ENCODE measurements at places on chromosomes 3 and 15. TPM values are rescaled to one million over a fixed set of nuclear protein-coding genes. Genes with fewer than 3 reads are reported as not detected.

DNA sequence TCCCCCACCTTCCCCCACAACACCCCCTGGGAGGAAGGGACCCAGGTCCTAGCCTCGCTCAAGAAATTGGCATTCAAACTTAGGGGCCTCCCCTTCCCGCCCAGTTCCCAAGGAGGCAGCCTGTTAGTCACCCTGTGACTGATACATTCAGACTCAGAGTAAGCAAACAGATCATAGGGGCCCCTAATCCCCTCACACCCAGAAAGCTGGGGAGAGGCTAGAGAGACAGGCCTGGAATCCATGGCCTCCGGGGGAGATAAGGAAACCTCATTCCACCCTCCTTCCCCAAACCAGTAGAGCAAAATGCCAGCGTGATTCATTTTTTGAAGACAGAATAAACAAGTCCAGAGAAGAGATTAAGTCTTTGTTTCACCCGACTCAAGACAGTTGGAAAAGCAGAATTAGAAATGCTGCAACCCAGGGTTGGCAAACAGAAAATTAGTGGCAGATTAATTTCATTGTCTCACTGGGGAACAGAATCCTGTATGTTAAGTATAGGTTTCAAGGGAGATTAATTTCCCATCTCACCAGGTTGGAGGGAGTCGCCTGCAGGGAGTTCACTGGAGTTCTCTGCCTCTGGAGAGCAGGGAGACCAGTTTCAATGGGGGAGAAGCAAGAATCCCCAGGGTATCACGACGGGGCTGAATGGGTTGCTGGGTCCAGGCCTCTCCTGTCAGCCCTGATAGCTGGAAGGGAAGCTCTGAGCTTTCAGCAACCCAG, 268.3 kb downstream of the UACA start:
- H3K27ac ChIP-seq: no peak overlapping the region
- H3K4me3 ChIP-seq: no peak overlapping the region
- no peak for DNase-seq
- no peaks in the 10 kb centered on the region for H3K27me3 ChIP-seq

GRCh38 chr15:99085413-99086326, 19.2 kb upstream of the SYNM start:
- H3K27me3 ChIP-seq: no peaks in the 10 kb centered on the region
- no peaks in the 10 kb centered on the region for H3K36me3 ChIP-seq
- no peak overlapping the region for H3K27ac ChIP-seq
- no peak for DNase-seq
- H3K4me1 ChIP-seq: no peaks in the 10 kb centered on the region
- H3K4me3 ChIP-seq: no peak overlapping the region

GRCh38 chr15:37137221-37137620, 36.9 kb upstream of the MEIS2 start:
- no peaks in the 10 kb centered on the region for H3K4me1 ChIP-seq
- no peak overlapping the region for H3K4me3 ChIP-seq
- H3K27me3 ChIP-seq: peaks cover 6% of the 10 kb centered on the region
- no peaks in the 10 kb centered on the region for H3K36me3 ChIP-seq
- no peak overlapping the region for H3K27ac ChIP-seq

DNA sequence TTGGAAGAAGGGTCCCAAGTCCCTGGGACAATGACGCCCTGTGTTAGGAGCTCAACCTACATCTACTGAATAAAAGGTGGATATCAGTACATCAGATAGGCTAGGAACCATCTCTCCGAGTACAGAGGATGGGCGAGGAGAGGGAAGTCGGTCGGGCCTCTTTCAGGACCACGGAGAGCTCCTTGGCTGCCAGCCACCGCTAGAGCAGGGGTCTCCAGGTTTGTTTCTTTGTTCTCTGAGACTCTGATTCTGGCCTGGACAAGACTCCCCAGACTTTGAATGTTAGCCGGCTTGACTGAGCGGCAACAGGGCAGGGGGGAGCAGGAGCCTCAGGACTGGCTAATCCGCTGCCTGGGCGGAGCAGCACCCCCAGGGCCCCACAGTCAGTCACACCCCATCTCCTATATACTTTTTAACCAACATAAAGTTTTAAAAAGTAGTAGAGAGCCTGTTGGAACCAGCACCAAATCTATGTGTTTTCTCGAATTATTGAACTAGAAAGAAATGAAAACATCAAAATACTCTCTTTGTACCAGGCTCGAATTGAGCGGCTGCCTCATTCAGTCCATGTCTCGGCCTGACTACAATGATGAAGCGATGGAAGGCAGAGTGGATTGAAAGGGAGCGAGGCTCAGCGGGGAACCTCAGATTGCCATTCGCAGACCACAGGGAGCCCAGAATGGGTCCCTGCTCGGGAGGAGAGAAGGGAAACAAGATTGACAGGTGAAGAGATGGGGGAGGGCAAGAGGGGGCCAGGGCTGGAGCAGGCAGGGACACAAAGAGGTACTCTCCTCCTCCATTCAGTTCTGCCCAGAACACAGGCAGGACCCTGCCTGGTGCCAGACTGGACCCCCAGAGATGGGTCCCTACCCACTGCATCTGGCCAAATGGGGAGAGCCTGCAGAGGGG, 131.6 kb downstream of the TPRA1 start:
- DNase-seq: no peak
- H3K27ac ChIP-seq: no peak overlapping the region
- no peak overlapping the region for H3K4me3 ChIP-seq
- peaks cover 16% of the 10 kb centered on the region for H3K27me3 ChIP-seq

DNA sequence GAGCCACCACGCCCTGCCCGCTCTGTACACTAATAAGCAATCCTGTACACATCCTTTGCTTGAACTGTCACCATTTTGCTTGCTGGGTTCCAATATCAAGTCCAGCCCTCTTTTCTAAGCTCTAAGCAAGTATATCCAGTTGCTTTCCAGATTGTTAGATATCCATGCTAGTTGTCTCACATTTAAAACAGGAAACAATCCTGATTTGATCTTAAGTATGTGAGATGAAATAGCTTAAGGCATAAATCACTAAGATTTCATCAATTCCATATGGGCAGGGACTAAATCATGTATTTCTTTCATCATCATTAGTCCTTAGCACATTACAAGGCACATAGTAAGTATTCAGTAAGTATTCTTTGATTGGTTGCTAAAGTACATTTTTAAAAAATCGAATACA, 16.2 kb downstream of the ATP11B start:
- no peaks in the 10 kb centered on the region for H3K27me3 ChIP-seq
- no peak for DNase-seq

DNA sequence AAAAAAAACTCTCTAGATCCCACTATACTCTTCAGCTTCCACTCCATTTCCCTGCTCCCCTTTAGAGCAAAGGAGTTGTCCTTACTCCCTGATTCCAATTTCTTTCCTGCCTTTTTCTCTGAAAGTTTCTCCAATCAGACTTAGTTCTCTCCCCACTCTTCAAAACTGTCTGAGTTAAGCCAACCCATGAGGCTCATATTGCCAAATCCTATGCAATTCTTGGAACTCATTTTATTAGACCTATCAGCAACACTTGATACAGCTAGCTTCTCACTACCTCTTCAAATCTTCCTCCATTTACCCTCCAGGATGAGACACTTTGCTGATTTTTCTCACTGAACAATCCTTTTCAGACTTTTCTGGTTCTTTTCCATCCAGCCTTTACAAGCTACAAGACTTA, 233.1 kb downstream of the THRB start:
- no peak overlapping the region for H3K27ac ChIP-seq
- no peaks in the 10 kb centered on the region for H3K36me3 ChIP-seq
- DNase-seq: no peak

DNA sequence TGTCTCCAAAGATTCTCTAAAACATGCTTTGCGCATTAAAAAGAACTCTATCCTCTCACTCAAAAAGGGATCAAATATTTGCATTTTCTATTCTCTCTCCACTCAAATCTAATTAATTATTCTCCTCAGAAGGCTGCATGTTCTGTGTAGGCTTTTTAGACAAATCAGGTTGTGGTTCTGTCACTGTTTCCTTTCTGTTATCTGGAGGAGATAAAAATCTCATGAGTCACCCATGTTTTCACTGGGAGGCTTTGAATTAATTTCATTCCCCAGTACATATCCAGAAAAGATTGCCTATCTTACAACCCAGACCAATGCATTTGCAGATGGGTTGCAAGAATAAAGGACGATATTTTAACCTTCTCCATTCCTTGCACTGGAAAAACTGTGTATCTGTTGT, 446.5 kb downstream of the GRM7 start:
- H3K27ac ChIP-seq: no peak overlapping the region
- H3K4me3 ChIP-seq: no peak overlapping the region
- DNase-seq: no peak
- H3K4me1 ChIP-seq: no peaks in the 10 kb centered on the region
- H3K36me3 ChIP-seq: no peaks in the 10 kb centered on the region

- no peak overlapping the region for H3K27ac ChIP-seq
- H3K36me3 ChIP-seq: peaks cover 87% of the 10 kb centered on the region
- no peaks in the 10 kb centered on the region for H3K4me1 ChIP-seq
- H3K27me3 ChIP-seq: no peaks in the 10 kb centered on the region
- no peak overlapping the region for H3K4me3 ChIP-seq
- no peak for DNase-seq
These were observed 65.0 kb downstream of the NIPA2 start for GRCh38 chr15:22903427-22903826.

GRCh38 chr3:38655708-38656300, 6.3 kb upstream of the SCN5A start:
- H3K27me3 ChIP-seq: peaks cover 52% of the 10 kb centered on the region
- no peak overlapping the region for H3K4me3 ChIP-seq
- H3K4me1 ChIP-seq: no peaks in the 10 kb centered on the region
- H3K36me3 ChIP-seq: no peaks in the 10 kb centered on the region
- no peak overlapping the region for H3K27ac ChIP-seq

- no peak overlapping the region for H3K4me3 ChIP-seq
- no peaks in the 10 kb centered on the region for H3K27me3 ChIP-seq
- no peaks in the 10 kb centered on the region for H3K4me1 ChIP-seq
- no peak overlapping the region for H3K27ac ChIP-seq
- no peaks in the 10 kb centered on the region for H3K36me3 ChIP-seq
These were observed 34.6 kb downstream of the PXYLP1 start for GRCh38 chr3:141266186-141266585.

DNA sequence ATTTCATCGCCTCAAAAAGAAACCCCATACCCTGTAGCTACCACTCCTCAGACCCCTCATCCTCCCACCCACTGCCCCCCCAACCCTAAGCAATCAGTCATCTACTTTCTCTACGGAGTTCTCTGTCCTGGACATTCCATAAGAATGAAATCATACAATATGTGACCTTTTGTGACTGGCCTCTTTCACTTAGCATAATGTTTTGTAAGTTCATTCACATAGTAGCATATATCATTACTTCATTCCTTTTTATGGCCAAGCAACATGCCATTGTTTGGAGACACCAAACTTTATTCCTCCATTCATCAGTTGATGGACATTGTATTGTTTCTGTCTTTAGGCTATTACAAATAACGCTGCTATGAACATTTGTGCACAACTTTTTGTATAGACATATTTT, 64.2 kb downstream of the TNIK start:
- H3K27ac ChIP-seq: no peak overlapping the region
- no peaks in the 10 kb centered on the region for H3K4me1 ChIP-seq
- H3K4me3 ChIP-seq: no peak overlapping the region
- H3K27me3 ChIP-seq: no peaks in the 10 kb centered on the region
- no peaks in the 10 kb centered on the region for H3K36me3 ChIP-seq

DNA sequence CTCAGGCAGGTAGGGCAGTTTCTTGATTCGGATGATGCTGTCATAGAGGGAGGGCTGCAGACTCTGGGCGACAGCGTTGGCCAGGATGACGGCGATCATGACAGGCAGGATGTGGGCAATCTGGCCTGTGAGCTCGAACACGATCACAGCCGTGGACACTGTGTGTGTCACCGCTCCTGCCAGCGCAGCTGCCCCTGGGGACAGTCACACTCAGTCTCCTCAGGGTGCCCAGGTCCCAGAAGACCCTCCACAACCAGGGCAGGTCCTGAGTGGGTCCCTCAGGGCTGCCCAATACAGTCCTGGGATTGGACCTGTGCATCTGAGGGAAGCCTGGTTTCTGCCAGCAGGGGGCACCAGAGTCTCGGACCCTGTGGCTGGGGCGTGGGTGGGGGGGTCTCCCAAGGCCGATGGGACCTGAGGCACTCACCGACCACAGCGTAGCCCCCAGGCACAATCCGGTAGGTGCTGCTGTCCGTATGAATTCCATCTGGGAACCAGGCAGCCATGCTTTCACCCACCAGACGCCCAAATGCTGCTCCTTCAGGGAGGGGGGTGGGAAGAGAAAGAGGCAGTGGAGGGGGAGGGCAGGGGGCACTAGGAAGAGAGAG, 7.2 kb downstream of the CLCN2 start:
- no peak overlapping the region for H3K27ac ChIP-seq
- H3K27me3 ChIP-seq: no peaks in the 10 kb centered on the region
- H3K36me3 ChIP-seq: no peaks in the 10 kb centered on the region
- H3K4me3 ChIP-seq: no peak overlapping the region
- H3K4me1 ChIP-seq: no peaks in the 10 kb centered on the region

- H3K4me3 ChIP-seq: no peak overlapping the region
- H3K27ac ChIP-seq: no peak overlapping the region
- no peaks in the 10 kb centered on the region for H3K36me3 ChIP-seq
- no peaks in the 10 kb centered on the region for H3K4me1 ChIP-seq
- DNase-seq: peak; percentile 86
These were observed 16.9 kb upstream of the LRRC31 start for GRCh38 chr3:169886671-169887070.

DNA sequence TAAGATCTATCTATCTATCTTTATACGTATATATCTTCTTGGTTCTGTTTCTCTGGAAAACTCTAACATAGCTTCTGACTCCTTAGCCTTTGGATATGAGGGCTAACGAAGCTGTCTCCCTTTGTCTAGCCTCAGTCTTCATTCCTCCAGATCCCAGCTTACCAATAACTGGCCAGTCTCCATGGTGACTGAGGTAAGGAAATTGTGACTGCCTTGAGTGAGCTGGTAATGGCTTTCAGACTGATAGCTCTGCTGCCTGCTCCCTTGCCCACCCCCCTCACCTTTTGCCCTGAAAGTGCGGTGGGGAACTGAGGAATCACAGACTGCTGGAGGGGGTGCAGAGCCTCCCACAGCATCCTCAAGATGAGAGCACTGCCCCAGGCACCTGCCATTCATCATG, 65.8 kb upstream of the ABHD17C start:
- H3K4me3 ChIP-seq: no peak overlapping the region
- no peak overlapping the region for H3K27ac ChIP-seq
- no peaks in the 10 kb centered on the region for H3K27me3 ChIP-seq
- DNase-seq: no peak
- H3K4me1 ChIP-seq: no peaks in the 10 kb centered on the region

DNA sequence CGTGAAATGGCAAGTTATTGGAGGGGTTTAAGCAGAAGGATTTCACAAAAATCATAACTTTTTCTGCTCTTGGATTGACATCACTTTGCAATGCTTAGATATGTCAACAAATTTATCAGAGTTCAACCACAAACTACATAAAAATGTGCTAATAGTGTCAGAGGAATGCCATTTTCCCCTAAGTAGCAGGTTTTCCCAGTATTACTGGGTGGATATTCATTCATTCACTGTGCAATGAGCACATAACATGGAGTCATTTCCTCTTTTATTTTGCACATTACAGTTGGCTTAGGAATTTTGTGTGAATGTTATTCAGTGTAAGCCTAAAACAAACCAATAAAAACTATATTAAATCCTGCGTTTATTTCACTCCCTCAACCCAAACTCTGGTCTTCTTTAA, 537.3 kb upstream of the MCTP2 start:
- no peak overlapping the region for H3K4me3 ChIP-seq
- no peaks in the 10 kb centered on the region for H3K27me3 ChIP-seq
- no peaks in the 10 kb centered on the region for H3K4me1 ChIP-seq
- no peak for DNase-seq
- H3K36me3 ChIP-seq: no peaks in the 10 kb centered on the region

Gene C3orf49
- total RNA-seq: not detected

Gene PAQR5
- 37.9 TPM for total RNA-seq

Gene CYP1A2
- 0.32 TPM for total RNA-seq

Gene CHDH
- 10.9 TPM for total RNA-seq

Gene MUC4
- 1.1 TPM for total RNA-seq

Gene CCR9
- not detected for total RNA-seq

Gene MKRN2
- total RNA-seq: 23.4 TPM

Gene RPUSD3
- total RNA-seq: 27.7 TPM

Gene CD200R1
- 1.9 TPM for total RNA-seq

Gene MYZAP
- 30.9 TPM for total RNA-seq

Gene CNTN3
- 1.6 TPM for total RNA-seq

Gene FBXL2
- 7.6 TPM for total RNA-seq
